ENCODE measurements at places on chromosomes 16 and 17.

GRCh38 chr17:3804503-3804931 lies 3.5 kb upstream of the ITGAE start:
- no peak for DNase-seq

- DNase-seq: no peak
Measured at GRCh38 chr16:74771656-74772315, 2.8 kb downstream of the FA2H start.

DNA sequence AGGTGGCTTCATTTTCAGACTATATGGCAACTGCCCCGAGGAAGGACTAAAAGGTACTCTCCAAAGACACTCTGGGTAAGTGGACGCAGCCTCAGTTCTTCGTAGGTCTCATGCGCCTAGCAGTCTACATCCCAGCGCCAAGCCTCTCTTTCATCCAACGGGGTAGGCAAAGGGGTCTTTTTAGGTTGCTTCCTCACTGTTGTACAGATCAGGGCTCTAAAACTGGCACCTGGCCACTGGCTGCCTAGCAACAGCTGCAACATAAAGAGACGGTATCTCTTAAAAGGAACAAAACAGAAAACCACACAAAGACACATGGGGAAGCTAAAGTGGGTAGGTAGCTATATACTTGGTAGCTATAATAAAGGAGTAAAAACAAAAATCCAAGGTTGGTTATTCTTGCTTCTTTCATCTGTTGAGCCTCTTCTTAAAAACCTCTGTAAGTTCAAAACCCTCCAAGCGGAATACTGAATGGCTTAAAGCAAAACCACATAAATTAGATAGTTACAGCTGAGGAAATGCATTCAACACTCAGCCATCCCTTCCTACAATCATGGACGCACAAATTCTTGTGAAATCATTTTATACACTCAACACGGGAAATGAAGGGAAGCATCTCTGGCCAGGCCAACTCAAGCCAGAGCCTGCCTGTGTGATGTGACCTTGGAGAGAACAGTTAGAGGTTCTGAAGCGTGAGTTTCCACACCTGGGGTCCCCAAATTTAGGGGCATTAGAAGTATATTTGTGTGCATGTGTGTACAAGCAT lies 22.7 kb downstream of the CYTH1 start:
- DNase-seq: no peak

DNA sequence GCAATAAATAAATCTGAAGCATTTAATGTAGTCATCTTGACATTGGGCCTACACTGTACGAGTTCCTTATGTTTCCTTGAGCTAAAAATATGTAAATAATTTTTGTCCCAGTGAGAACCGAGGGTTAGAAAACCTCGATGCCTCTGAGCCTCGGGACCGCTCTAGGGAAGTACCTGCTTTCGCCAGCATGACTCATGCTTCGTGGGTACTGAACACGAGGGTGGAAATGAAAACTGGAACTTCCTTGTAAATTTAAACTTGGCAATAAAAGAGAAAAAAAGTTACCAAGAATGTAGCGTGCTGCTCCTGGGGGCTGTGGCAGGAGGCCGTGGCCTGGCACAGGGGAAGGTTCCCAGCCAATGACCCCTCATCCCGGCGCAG lies 74.1 kb downstream of the SOCS1 start:
- DNase-seq: no peak

- no peak for DNase-seq
Measured at GRCh38 chr17:67585077-67585602, 132.6 kb upstream of the NOL11 start.

DNA sequence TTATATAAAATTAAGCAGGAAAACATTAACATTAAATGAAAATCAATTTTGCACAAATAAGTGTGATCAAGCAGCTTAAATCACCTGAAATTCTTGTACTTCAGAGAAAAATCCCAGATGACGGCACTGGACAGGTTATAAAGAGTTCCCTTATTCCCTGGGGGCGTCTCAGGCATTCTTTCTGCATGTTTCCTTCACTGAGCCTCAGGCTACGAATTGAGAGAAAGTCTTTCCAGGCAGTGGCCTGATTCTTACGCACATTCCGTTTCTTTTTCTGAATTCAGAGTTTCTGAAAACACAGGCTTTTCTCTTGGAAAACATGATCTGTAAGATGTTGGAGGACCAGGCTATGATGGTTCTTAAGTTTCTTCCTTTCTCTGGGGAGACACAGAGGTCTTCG lies 22.1 kb upstream of the PITPNM3 start:
- DNase-seq: no peak

DNA sequence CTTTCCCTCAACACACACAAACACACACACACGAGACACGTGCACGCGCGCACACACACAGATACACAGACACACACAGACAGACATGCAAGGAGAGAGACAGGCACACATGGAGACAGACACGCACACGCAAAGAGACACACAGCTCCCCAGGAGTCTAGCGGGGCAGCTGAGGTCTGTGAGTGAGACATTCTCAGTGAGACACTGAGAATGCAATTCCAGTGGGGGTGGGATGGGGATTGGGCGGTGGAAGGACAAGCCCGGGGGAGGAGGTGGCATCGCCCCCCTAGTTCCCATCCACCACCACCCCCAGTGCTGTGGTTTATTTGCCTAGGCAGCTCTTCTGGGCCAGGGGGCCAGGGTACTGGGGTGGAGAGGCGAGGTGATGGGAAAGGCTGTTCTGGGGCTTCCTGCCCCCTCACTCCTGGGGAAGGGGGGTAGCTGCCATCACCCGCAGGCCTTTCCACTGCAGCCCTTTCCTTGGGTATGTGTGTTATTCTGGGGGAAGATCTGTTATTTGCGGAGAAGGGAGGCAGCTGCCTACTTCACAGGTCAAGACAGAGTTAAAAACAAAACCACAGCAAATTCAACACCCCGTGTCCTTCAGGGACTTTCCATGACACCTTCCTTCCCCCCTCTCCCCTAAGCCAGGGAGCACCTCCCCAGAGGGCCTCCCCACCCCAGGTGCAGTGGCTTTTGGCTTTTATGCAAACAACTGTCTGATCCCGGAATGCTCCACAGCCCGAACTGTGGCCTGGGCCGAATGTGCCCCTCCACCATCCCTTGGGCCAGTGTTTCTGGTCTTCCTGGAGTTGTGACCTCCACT lies 18.0 kb downstream of the GRB7 start:
- no peak for DNase-seq

- DNase-seq: no peak
Measured at GRCh38 chr16:69787883-69788282, 25.8 kb downstream of the WWP2 start.

DNA sequence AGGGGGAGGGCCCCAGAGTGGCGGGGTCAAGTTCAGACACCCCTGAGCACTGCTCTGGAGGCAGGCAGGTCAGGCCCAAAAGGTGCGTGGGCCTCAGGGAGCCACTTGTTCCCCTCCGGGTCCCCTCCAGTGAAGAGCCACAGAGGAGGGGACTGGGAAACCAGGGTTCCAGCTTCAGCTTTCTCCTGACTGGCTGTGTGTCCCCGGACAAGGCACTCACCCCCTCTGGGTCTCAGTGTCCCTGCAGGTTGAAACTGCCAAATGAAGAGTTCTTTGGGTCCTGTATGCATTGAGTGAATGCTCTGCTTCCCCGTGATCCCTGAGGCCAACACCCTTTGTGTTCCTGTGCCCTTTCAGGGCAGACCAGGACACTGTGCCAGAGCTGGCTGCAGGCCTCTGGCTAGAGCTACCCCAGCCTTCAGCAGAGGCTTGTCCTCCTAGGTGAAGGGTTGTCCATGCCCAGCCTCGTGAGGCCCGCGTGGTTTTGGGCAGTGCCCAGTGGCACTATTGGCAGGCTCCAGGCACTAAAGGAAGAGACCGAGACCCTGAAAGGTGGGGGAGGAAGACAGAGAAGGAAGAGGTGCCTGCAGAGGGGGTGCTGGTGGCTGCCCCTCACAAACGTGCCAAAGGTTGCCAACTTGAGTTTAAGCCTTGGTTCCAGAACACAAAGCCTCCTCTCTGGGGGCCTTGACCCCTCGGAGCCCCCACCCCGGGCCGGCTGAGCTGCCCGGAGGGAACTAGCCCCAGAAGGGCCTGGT lies 13.3 kb upstream of the WNT3 start:
- no peak for DNase-seq

- no peak for DNase-seq
Measured at GRCh38 chr17:13425390-13425789, 176.3 kb downstream of the HS3ST3A1 start.

- DNase-seq: no peak
Measured at GRCh38 chr17:68293490-68294195, 2.3 kb downstream of the ARSG start.

DNA sequence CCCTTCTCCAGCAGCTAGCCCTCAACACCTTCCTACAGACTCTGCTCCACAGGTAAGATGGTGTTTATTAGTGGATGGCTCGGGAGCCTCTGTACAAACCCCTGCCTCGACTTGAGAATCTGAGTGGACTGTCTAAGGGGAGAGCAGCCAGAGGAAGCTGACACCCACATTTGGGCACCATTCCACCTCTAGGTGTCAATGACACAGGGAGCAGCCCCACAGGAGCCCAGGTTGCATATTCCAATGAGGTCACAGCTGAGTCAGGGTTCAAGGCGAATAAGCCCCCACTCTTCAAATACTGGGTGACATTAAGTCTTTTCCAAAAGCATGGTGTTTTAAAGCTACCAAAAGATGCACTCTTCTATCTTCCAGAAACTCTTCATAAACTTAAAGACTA lies 31.9 kb downstream of the RANBP10 start:
- DNase-seq: no peak

DNA sequence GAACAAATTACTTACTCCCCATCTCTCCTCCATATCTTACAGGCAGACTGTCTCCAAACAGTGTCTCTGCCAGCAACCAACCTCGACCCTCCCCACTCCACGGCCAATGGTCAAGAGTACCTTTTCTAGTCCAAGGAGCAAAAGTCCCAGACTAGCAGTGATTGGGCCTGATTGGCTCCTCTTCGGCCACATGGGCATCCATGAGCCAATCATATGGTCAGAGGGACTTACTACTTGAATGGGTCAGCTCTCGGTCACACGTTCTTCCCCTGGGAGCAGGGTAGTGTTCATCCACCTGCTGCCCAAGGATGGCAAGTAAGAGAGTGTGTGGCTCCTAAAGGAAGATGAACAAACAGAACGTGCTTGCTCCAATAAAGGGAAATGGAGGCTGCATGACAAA lies 84.6 kb downstream of the C16orf78 start:
- no peak for DNase-seq

DNA sequence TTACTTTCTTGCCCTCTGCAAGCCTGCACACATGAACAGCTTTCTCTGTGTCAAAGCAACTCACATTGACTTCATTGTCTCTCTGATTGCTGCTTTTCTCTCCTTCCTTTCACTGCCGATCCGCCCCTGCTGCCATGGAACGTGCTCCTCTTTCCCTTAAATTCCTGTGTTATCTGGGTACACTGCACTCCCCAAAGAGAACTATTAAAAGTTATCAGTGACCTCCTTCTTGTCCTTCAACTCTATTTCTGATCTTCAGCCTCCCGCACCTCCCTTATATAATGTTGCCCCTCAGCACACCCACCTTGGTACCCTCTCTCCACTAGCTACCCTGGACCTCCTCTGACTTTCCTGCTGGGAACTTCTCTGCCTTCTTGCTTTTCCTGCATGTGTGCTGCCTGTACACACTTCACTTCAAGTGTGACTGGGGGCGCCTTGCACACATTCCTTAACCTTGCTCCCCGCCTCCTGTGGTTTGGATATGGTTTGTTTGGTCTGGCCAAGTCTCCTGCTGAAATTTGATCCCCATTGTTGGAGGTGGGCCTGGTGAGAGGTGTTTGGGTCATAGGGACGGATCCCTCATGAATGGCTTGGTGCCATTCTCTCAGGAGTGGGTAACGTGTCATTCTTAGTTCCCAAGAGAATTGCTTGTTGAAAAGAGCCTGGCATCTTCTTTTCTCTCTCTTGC lies 26.7 kb upstream of the PMP22 start:
- no peak for DNase-seq

- no peak for DNase-seq
Measured at GRCh38 chr17:4326112-4326511, 40.4 kb downstream of the UBE2G1 start.

- no peak for DNase-seq
Measured at GRCh38 chr17:73814075-73814474, 169.8 kb upstream of the SDK2 start.

- no peak for DNase-seq
Measured at GRCh38 chr17:72826602-72827001, 265.9 kb downstream of the SLC39A11 start.

- peak; percentile 67 for DNase-seq
Measured at GRCh38 chr17:39927929-39928857, 661 bp downstream of the LRRC3C start.

DNA sequence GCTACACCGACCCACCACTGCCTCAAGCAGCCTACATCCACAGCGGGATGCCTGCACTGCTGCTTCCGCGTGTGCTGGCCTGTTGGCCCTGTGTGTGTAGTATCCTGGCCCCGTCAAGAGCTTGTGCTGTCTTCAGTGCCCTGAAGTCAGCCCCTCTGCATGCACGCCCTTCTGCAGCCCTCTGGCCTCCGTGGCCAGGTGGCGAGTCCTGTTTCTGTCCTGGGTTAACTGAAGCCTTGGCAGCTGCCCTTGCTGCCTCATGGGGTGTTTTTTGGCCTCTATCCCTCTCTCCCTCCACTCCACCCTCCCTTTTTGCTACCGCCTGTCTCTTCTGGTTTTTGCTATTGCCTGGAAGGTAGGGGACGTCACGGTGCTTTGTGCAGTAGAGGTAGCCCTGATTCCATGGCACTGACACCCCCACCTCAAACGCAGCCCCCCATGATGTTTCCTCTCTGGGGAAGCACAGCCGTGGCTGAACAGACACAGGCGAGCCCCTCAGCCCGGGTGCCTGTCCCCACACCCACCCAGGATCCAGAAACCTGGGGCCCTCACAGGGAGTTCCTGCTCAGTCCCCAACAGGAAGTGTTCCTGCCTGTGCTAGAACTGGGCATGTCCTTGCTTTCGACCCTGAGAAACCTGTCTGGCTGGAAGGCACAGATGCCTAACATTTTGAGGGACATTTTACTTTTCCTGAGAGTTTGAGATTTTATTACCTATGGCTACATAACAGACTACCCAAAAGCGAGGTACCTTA lies 18.8 kb upstream of the AMZ2 start:
- DNase-seq: no peak

DNA sequence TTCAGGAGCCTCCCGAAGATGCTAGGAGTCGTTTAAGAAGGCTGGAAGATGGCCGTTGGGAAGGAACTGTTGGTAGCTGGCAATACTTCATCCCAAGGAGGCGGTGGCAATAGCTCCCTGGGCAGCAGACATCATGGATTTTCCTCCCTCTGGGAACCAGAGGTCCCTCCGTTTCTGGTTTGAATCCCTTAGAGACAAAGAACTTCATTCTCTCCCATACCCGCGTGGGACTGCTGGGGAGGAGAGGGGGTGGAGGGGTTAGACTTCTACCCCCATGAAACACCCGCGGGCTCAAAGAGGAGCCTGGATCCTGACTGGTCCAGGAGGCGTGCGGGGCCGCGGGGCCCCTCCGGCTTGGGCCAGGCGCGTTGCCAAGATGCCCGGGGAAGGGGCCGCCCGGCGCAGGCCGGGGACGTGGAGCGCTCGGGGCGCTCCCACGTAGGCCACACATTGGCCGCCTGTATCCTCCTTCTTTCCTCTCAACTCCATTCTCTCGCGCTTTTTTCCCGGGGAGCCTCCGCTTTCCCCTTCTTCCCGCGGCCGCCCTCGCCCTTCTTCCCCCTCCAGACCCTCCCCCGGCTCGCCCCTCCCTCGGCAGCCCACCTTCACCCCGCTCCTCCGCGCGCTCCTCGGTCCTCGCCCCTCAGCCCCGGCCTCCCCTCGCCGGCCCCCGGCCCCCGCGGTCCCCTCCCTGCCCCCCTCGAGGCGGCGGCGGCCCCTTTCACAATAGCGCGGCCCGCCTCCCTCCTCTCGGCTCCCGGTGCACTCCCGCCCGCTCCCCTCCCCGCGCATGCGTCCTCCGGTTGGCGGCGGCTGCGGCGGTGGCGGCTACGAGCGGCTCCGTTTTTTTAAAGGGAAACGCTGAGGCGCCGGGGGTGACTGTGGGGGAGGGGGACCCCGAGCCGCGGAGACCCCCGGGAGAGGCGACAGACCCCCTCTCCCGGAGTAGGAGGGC lies at the start of gene MSL1:
Gene MSL1 (plus strand): TSS at position 791 of the 955 bp plus-strand sequence. CDS start 642 bp downstream, outside the sequence.
- peak; percentile 86 for DNase-seq
